ENCODE measurements at places on chromosomes 2 and 18. TPM values are rescaled to one million over a fixed set of nuclear protein-coding genes. Genes with fewer than 3 reads are reported as not detected.
A peak's percentile ranks its signal among the peaks of the same experiment; 100 is the strongest.

CCDC141 gene
- total RNA-seq = 2.1 TPM

MROH2A gene
- total RNA-seq = not detected

SLC5A7 gene
- total RNA-seq = not detected

IL1F10 gene
- not detected for total RNA-seq

ADD2 gene
- 7.4 TPM for total RNA-seq

GRCh38 chr18:33745871-33746545, 168.0 kb downstream of the ASXL3 start:
- no peak for ATAC-seq

GRCh38 chr2:197803033-197803444, 1.4 kb upstream of the PLCL1 start:
- ATAC-seq = peak; percentile 28

- no peak for ATAC-seq
Observed at GRCh38 chr2:205776720-205777119, 94.4 kb downstream of the NRP2 start.
